ENCODE measurements at places on chromosomes 4 and X.

DNA sequence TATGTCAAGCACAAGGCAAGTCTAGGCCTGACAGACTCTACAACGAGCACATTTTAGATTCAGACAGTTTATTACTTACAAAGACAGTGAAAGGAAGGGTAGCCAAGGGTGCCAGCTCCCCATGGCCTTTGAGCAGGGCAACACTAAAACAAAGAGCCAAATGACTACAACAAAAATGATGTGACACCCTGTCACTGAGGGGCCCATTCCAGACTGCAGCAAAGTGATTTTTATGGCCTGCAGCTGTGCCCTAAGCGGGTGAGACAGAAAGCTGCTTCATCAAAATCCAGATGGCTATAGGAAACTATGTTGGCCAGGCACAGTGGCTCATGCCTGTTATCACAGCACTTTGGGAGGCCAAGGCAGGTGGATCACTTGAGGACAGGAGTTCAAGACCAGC is 13.4 kb upstream of the RP2 start:
- no peak for DNase-seq

DNA sequence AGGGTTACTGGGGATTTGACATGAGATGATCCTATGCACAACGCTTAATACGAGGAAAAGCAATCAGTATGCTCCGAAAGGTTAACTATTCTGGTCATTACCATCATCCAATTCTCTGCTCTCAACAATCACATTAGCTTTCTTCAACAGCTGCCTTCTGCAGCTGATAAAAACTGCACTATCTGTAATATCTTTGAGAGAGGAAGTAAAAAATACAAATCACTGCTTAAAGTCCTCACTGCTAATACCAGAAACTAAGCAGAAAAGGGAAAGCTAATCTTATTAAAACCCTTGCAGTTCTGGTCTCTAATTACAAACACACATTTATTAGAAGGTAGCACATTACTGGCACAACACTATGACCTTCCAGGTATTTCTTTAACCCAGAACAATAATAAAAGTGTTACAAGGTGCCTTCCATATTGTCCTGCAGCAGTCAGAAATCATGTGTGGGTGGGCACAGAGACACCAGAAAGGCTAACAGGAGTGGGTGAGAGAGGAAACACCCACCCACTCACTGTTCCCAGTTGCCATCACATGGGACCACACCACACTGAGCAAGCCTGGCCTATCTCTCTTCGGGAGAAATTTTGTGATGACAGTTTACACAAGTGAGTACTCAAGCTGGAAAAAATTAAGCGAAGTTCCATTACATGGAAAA is 71.0 kb downstream of the RELL1 start:
- no peak for DNase-seq

DNA sequence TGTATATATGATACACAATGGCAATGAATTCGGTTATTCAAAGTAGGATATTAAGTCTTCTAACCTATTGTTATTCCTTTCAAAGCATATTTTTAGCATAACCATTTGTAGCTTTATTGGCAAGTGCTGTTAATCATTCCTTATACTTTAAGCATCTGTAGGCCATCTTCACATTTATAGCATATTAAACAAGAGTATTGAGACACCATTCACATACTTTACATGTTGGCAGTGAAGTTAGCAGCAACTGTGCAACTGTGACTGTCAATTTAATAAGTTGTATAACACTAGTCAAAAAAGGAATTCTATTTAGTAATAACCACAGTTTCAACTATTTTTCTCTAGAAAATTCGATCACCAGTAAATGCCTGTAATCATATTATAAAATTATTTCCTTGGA is 107.3 kb upstream of the MYOZ2 start:
- DNase-seq: no peak

DNA sequence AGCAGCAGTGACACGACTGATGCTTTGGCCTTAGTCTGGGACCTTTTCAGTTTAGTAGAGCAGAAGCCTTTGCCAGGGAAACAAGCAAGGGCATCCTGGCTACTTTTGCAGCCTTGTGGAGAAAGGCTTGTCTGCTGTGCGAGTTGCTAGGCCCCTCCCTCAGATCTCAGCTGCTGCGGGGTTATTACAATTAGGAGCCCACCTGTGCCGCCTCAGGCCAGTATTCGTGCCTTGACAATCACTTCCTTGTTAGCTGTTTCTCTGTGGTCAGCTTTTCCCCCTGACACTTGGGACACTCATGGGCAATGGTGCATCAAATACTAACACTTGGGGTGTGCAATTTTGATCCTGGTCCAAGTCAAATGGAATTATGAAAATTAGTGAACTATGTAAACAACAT is 67.9 kb downstream of the SH2D1A start:
- DNase-seq: no peak

- DNase-seq: no peak
Measured at GRCh38 chr4:150501983-150502382, 80.0 kb upstream of the MAB21L2 start.

Data from right lung (tissue), 10 donors.